ENCODE measurements at places on chromosomes 12 and 14.

- DNase-seq = no peak
These were observed 6.9 kb downstream of the SMCO2 start for GRCh38 chr12:27453421-27453820.

DNA sequence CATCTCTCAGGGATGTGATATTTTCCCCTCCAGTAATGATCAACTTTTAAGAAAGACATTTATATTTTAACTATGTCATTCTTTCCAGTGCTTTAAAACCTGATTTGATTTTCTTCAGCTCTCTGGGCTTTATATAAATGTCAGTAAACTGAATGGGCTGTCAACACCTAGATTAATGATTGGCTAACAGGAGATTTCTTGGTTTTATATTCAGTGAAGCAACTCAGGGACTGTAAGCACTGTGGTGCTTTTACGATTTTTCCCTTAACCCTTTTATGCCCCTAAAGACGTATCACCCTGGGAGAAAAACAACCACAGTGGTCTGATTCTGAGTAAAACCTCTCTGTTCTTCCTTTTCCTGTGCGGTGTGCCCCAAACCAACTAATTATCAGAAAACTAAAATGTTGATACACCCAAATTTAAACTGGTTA is 38.0 kb downstream of the PTGER2 start:
- DNase-seq = no peak

DNA sequence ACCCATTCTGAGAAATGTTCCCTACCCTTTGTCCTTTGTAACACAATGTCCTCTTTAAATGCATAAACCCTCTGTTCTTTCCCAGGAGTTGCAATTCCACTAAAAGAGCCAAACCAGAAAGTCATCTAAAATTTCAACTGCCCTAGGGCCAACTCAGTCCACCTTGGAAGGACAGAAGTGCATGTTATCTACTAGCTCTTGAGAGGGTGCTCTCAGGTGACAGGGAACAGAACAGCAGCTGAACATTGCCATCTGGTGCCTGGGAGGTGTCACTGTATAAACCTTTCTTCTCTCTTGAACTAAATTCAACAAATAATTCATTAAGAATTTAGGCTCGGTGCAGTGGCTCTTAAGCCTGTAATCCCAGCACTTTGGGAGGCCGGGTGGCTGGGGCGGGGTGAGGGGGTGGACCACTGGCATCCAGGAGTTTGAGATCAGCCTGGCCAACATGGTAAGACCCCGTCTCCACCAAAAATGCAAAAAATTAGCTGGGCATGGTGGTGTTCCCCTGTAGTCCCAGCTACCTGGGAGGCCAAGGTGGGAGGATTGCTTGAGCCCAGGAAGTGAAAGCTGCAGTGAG is 10.3 kb upstream of the FERMT2 start:
- no peak for DNase-seq

DNA sequence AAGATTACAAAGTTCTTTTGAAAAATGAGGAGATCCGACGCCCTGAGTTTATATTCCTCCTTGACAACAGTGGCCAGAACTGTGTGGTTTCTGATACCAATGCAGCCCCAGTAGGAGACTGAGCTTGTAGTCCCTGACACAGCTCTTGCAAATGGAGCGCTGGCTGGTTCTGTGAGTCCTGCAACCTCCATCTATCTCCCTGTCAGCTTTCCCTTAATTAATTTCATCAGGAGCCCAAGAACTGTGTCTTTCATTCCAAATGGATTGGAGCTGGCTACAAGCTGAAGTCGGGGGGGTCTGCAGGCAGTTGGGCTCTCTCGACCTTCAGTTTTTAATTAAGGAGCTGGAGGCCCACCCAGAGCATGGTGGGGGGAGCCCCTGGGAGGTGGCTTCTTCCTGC is 160.6 kb downstream of the ADGRD1 start:
- no peak for DNase-seq

- DNase-seq = no peak
These were observed 3.4 kb downstream of the LBHD2 start for GRCh38 chr14:103087343-103087835.

DNA sequence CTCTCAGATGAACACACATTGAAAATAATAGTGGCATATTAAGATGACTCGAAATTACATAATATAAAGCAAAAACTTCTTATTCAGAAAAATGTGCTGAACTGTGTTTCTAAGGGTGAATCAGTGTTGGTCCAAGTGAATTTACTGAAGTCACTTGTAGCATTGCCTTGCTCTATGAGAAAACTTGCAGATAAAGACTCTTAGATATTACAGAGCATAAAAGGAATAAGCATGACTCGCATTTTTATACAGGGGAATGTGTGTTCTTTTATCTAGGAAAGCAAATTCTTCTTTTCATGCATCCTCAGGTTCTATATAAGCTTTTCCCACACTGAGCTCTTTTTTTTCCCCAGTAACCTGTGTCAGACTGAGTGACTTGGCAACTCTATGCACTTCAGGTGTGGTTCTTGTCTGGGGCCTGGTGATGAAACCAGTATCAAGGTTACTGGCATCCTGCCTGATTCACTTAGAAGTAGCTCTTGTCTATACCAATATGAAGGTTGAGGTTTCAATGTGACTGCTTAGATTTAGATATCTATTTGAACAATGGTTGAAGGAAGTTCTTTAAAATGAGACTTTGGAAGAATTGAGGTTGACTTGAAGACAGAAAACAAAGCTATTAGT is 76.1 kb downstream of the OTOGL start:
- DNase-seq = no peak

GRCh38 chr12:6235499-6235898 is 35.3 kb downstream of the CD9 start:
- no peak for DNase-seq

GRCh38 chr12:25585662-25586061 is 32.6 kb upstream of the LMNTD1 start:
- no peak for DNase-seq

Measured in stimulated activated CD8-positive, alpha-beta memory T cell treated with anti-CD3 and anti-CD28 coated beads, Interleukin-7, amount 100 ng/mL, for 1 hour (primary cell).